ENCODE measurements at places on chromosomes 12 and 14.

DNA sequence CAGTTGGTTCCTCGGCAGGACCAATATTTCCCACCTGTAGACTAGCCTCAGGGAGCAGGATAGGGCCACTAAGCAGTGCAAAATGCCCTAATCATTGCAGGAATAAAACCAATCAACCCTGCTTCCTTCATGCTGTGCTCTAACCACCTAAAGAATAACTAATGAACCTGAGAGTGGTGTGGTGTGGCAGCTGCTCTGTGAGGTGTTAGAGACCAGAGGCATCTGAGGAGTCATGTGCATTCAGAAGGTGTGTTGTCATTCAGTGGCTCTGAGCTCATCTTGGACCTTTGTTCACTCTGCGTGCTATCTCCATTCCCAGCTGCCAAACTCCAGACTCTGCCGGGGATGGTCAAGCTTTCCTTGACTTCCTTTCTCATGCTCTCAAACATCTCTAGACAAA, 136.7 kb upstream of the EGLN3 start:
- DNase-seq = no peak

DNA sequence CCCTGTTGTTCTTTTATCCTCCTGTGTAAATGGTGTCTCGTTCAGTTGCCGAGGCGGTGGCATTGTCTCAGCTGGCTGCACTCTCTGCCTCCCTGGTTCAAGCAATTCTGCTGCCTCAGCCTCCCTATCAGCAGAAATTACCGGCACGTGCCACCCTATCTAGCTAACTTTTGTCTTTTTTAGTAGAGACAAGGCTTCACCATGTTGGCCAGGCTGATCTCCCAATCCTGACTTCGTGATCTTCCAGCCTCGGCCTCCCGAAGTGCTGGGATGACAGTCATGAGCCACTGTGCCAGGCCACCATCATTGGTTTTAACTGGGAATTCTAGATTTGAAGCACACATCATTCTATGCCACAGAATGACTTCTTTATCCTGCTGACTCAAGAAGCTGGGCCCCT, 175.3 kb upstream of the ALG10B start:
- no peak for DNase-seq

GRCh38 chr12:116393255-116393654, 115.8 kb upstream of the MED13L start:
- no peak for DNase-seq

- DNase-seq = no peak
These were observed 2.5 kb upstream of the TEP1 start for GRCh38 chr14:20415782-20416206.

- DNase-seq = peak; percentile 29
These were observed 186.4 kb upstream of the PRMT8 start for GRCh38 chr12:3304436-3305165.

GRCh38 chr14:68881396-68881795, 88.5 kb upstream of the ZFP36L1 start:
- no peak for DNase-seq

GRCh38 chr12:6688543-6688998, 604 bp downstream of the ZNF384 start:
- DNase-seq = no peak

- no peak for DNase-seq
These were observed 143.4 kb upstream of the C14orf180 start for GRCh38 chr14:104436047-104436591.

DNA sequence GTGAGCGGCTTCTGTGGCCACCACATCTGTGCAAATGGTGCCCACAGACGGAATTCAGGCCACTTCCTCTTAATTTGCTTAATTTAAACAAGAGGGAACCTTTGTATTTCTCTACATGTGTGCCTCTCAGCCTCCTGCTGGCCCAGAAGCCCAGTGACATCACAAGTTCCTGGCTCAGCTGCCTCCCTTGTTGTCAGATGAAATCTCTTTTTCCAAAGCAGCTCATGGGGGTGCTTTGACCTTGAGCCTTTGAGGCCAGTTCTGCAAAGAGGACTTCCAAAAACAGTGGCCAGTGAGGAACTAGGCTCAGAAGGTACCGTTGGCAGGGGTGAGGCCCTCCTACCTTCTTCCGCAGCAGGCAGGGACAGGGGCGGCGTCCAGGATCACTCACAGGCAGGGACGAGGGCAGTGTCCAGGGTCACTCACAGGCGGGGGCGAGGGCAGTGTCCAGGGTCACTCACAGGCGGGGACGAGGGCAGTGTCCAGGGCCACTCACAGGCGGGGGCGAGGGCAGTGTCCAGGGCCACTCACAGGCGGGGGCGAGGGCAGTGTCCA, 35.0 kb upstream of the GALNT9 start:
- DNase-seq = no peak

DNA sequence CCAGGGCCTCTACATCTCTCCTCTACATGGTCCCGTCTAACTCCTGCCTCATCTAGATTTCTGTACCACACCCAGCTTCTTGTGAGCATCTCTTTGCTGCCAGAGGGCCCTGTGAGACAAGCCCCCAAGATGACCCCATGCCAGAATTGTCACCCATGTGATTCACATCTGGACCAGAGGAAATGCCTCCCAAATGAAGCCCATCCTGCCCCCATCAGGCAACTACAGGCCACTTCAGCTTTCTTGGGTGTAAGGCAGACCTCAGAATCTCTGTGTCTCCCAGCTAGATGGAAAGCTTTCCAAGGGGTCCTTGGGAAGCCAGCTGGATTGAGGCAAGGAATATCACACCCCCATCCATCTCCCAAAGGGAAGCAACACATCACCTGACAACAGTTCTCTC, 9.3 kb upstream of the OAS3 start:
- DNase-seq = no peak

Measured in HS-27A (cell line).